ENCODE measurements at places on chromosomes 6 and 20.

- peak; percentile 54 for DNase-seq
Measured at GRCh38 chr6:52389626-52390360, 27.8 kb downstream of the PAQR8 start.

DNA sequence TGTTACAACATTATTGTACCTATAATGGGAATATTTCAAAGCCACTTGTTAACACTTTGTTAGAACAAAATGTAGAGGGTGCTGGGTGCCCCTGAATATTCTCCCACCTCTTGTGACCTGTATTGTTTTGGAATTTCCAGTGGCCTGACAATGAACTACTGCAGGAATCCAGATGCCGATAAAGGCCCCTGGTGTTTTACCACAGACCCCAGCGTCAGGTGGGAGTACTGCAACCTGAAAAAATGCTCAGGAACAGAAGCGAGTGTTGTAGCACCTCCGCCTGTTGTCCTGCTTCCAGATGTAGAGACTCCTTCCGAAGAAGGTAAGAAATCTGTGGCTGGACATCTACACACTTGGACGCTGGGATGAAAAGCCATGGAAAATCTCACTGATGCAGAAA is 28.9 kb downstream of the PLG start:
- DNase-seq: no peak

DNA sequence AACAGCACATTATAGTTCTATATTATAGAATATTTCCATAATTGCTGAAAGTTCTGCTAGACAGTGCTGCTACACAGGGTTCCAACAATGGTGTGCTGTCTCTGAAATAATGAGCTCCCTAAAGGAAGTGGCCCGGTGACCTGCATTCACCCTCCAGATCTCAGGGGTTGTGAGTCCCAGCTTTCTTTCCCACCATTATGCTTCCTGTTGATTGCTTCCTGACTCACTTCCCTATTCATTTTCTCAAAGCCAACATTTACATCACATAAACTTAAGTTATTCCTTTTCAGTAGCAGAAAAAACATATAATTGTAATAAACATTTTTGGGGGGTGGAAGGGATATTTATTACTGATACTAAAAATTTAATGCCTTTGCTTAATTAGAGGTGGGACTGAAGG is 12.9 kb upstream of the CCN6 start:
- DNase-seq: no peak

DNA sequence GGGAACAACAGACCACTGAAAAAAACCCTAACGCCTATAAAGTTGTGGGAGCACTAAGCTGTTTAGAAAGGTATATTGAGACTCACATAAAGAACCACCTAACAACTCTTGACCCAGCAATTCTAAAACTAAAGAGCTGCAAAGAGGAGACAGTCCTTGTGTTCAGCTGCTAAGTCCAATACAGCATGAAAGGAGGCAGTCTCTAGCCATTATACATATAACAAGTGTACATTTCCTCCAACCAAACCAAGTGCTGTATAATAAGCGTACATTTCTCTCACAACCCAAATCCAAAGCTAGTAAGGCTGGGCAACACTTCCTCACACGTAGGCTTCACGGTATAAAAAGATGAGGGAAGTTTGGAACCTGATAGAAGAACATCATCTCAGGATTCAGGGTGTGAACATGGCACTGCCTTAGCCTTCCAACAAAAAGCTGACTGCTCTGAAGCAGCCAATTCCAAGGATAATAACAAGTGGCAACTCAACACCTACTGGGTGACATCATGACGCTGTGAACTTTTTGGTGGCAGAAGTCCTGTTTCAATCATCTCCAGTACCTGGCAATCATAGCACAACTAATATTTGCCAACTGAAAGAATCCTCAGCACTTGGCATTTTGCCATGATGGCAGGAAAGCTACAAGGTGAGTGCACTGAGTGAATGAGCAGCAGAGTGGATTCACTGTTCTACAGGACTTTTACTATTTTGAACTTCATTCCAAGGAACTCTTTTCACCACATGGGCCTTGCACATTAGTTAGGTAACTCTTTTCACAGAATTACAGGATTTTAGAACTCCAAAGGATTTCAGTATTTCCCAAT is 16.6 kb downstream of the TBC1D20 start:
- DNase-seq: no peak

GRCh38 chr6:105352037-105352617 is 50.8 kb downstream of the PREP start:
- DNase-seq: no peak

DNA sequence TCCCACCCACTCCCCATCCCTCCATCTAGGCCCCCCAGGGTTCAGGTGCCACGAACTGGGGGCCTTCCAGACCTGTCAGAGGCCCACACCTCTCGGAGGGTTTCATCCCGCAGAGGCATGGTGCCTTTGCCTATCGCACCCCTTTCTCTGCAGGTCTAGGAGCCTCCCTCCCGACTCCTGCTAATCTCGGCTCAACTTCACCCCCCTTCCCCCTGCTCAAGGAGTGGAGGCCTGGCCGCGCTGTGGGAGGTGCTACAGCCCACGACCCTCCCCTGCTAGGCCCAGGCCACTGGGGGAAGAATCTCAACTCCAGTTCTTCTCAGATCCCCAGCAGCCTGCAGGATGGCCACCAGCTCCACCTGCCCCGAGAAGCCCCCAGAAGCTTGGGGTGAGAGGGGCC is at the start of gene TULP1:
Gene TULP1 (minus strand): TSS at position 157 of the 400 bp plus-strand sequence. CDS start 38 bp downstream, at position 119.
- DNase-seq: no peak

DNA sequence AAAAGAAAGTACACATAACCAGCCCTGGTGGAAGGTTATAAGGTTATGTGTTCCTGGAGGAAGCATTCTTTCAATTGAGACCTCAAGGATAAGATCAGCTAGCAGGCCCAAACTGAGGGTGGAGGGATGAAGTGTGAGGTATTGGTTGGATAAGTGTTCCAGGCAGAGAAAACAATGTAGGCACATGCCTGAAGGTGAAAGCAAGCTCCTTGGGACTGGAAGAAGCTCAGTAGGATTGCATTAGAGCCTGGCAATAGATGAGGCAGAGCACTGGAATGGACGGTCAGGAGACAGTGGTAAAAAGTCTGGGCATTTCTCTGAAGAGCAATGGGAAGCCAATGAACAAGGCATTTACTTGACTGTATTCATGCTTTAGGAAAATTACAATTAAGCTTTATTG is 89.9 kb upstream of the SHLD1 start:
- DNase-seq: no peak

GRCh38 chr6:148223424-148223842 is 119.2 kb upstream of the SASH1 start:
- no peak for DNase-seq

- no peak for DNase-seq
Measured at GRCh38 chr20:25073544-25073943, 8.4 kb downstream of the VSX1 start.

DNA sequence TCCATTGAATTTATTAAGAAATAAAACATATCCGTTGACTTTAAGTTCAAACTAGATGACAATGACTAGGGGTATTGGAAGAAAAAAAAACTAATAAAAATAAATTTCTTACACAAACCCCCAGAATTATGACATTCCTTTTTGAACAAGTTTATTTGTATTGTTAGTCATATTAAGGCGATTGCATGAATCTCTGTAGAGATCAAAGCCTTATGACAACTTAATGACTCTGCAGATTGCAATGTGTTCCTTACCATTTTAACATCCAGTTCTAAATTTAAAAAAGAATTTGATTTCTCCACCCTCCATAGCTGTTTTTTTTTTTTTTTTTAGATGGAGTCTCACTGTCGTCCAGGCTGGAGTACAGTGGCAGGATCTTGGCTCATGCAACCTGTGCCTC is 189.8 kb upstream of the CEP162 start:
- DNase-seq: no peak

DNA sequence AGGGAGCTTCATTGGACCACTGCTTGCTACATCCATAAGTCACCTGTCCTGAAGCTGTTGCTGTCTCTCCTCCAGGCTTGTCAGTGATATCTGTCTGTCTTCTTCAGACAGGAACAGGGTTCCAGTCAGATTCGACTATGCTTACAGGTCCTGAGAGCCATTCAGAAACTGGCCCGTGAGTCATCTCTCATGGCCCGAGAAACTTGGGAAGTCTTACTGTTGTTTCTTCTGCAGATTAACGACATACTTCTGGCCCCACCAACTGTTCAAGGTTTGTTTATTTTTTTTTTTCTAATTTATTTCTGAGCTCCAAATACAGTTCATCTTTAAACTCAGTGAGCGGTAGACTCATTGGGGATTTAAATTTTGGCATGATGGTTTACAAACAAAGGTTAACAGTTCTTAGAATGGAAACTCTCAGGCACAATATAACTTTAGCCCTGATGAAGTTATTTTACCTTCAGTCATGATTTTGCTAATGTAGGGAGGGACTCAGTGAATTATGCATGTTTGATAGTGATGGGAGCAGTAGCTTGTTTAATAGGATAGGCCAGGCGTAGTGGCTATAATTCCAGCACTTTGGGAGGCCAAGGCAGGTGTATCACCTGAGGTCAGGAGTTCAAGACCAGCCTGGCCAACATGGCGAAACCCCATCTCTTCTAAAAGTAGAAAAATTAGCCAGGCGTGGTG is 24.7 kb downstream of the RALGAPB start:
- no peak for DNase-seq

DNA sequence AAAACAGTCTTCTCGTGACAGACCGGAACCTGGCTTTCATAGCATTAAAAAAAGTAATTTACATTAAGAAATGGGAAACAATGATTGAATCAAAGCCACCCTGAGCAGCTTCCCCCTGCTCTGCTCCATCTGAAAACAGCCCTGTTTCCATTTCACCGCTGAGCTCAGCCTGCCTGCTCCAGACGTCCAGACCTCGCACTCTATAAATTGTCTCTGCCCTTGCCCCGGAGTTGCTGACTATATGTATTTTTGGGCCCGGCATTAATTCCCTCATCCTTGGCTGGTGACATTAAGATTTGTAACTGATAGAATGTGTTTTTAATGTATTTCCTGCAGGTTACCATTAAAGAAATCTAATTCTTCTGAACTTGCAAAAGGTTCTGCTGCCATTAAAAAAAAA is 22.7 kb upstream of the TCP11 start:
- DNase-seq: no peak
